ENCODE measurements at places on chromosomes 5 and 9.

DNA sequence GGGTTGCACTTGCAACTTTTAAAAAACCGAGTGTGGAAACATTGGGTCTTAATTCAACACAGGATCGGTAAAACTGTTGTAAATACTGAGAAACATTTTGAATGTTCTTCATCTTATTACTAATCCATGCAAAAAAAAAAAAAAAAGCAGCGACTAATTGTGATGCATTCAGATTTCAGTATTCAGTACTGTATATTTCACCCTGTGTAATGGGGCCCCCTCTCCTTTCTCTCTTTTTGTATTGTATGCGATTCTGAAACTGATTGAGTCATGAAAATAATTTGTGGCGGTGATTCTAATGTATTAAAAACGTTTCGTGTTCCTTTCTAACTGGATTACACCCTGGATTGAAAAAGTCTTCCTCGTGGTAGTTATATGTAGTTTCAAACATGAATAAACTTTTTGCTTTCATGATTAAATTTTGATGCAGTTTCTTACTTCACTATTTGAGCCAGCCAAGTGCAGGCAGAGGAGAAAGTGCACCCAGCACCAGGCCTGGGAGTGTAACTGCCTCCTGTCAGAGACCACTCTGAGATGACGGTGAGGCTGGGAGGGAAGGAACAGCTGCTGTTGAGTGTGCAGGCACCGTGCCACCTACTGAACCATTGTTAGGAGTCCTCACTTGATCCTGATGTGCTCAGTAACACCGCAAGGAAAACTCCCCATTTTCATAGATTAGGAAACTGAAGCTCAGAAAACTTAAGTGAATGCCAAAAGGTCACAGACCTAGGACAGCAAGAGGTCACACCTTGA lies 220.0 kb downstream of the PBX3 start:
- DNase-seq = no peak

- DNase-seq = no peak
Observed at GRCh38 chr5:14168144-14168792, 25.1 kb downstream of the TRIO start.

GRCh38 chr5:98638701-98639100 lies 134.8 kb upstream of the RGMB start:
- no peak for DNase-seq

DNA sequence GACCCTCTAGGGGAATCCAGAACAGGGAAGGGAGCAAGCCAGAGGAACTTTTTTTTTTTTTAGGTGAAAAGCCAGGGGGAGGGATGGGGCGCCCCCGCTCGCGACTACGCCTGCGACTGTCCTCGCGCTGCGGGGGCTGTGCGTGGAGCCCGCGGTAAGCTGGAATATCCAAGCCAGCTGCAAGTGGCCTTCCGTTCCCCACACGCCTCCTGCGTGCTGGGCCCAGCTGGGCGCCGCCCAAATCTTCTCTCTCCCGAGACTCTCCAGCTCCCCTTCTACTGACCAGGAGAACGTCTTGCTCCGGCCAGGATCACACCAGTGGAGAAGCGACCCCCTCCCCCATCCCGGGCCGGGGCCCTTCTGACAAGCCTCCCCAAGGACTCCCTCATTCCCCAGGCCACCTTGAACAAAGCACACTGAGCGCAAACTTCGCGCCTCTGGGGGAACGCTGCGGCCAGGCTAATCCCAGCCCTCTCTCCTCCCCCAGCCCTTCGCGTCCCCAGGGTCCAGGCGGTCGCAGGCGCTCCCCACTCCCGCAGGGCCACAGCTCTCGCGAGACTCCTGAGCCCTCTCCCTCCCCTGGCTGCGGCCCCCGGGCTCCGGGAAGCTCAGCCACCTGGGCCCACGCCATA lies 6.6 kb downstream of the BARX1 start:
- DNase-seq = peak; percentile 60

- no peak for DNase-seq
Observed at GRCh38 chr5:103646698-103647614, 84.4 kb upstream of the NUDT12 start.

DNA sequence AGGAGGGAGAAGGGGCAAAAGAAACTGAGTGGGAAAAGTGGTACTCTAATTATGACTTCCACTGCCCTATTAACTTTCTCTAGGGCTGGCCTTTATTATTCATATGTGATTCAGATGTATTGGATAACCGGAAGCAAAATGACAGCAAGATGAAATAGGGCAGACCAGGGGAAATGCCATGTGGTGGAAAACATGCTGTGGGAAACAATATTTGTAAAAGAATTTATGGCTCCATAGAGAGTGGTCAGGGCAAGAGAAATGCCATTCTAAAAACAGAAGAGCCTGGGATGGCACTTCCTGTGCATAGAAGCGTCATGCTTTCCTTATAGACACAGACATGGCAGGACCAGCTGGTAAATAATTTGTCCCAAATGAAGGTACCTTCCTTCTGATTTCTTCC lies 67.7 kb downstream of the MEGF10 start:
- no peak for DNase-seq

GRCh38 chr5:141360685-141361084 lies 891 bp downstream of the PCDHGB2 start:
- DNase-seq = no peak

- DNase-seq = no peak
Observed at GRCh38 chr5:76763136-76763535, 47.2 kb downstream of the F2R start.

DNA sequence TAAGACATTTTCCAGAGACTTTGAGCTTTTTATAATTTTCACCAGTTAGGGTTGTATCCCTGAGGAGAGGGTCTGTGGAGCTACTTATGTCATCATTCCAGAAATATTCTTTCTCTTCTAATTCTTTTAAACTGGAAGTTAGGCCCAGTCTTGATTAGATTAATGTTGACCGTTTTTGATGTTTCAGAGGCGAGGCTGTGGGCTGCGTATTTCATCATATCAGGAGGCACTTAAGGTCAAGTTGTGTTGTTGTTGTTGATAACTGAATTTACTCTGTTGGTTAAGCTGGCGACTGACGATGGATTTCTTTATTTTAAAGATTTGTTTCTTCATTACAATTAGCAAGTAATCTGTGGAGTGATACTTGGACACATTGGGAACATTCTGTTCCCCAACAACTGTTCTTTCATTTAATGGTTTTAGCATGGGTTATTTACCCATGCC lies 20.1 kb downstream of the IPO11 start:
- no peak for DNase-seq

GRCh38 chr5:9062873-9063272 lies 483.0 kb downstream of the SEMA5A start:
- no peak for DNase-seq

- no peak for DNase-seq
Observed at GRCh38 chr5:96113170-96113939, 151.7 kb upstream of the ELL2 start.

DNA sequence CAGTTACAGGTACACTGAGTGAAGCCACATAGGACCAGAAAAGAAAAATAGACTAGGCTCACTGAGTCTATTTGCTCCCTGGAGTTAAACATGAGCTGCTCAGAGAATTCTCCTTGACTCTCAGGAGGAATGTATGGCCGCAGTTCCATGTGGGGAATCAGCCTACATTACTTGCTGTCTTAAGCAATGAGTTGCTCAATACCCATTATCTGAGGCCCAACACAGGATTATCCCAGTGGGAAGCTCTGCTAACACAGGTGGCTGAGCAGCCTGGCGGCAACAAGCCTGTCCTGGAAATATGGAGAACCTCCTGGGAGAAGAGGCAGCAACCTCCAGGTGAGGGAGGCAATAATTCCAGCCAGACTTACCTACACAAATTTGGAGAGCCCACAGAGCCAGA lies 177.5 kb upstream of the NREP start:
- no peak for DNase-seq

DNA sequence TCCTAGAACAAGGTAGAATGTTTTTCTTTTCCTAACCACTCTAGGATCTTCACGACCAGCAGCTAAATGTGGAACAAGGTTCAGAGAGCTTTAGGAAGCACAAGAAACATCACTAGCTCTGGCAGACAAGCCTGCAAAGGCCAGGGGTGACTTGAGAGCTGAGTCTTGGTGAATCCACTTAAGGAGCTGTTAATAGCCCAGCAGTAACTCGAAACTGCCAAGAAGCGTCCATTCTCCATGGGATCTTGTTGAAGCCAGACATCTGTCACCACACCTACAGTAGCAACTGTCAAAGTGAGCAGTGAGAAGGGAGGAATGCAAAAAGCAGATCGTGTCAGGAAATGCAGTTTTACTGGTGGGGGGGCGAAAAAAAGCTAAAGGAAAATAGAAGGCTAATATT lies 87.2 kb downstream of the ATPSCKMT start:
- no peak for DNase-seq

- DNase-seq = no peak
Observed at GRCh38 chr9:113634596-113635515, 171.3 kb downstream of the RGS3 start.

- no peak for DNase-seq
Observed at GRCh38 chr9:122109035-122109813, 16.1 kb upstream of the TTLL11 start.

All from nephron progenitor cell (in vitro differentiated cells).